ENCODE measurements at places on chromosomes 3 and 15. TPM values are rescaled to one million over a fixed set of nuclear protein-coding genes. Genes with fewer than 3 reads are reported as not detected.

DNA sequence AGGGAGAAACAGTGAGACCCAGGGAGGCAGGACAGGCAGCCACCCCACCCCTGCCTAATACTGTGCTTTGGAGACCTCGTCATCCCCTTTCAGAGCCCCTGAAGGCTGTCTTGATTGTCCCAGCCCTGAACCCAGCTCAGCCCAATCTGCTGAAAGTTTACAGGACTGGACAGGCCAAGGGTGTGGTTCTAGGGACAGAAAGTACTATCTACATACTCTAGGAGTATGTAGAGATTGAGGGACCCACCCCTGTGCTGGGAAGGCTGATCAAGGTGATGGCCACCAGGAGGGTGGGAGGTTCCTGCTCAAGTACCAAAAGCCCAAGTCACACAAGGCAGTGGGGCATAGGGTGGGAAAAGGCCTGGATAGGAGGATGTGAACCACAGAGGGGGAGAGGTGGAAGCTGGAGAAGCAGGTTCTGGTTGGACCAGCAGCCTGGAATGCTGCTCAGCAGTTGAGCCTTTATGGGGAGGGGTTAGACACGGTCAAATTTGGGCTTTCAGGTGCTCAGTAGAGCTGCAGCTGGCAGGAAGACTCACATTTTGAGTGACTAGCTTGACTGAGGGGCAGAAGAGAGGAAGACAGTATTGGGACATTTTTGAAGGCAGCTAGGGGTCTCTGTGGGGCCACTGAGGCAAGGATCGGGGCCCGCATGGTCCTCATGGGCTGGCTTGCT, 6.7 kb downstream of the NBEAL2 start:
- DNase-seq, result no peak

GRCh38 chr3:57652203-57652602, 40.7 kb downstream of the DENND6A start:
- DNase-seq, result no peak

- DNase-seq, result no peak
Measured at GRCh38 chr15:56931639-56932508, 13.4 kb downstream of the TCF12 start.

GRCh38 chr3:156606729-156607128, 51.8 kb upstream of the SSR3 start:
- no peak for DNase-seq

DNA sequence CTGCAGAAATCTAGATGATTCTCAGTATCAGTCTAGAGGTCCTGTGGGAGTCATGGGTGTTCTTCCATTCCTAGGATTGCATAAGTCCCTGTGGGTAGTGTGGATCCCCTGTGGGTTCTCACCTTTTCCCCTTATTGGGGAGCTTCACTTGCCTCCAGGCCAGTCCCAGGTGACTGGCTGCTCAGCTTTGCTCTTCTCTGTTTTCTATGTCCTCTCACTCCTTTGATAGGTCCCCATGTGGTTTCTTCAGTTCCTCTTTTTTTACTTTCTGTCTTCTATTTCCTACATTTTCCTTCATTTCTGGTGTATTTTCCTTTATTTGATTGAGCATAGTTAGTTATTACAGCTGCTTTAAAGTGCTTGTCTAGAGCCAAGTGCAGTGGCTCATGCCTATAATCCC, 10.9 kb downstream of the TEX55 start:
- no peak for DNase-seq

DNA sequence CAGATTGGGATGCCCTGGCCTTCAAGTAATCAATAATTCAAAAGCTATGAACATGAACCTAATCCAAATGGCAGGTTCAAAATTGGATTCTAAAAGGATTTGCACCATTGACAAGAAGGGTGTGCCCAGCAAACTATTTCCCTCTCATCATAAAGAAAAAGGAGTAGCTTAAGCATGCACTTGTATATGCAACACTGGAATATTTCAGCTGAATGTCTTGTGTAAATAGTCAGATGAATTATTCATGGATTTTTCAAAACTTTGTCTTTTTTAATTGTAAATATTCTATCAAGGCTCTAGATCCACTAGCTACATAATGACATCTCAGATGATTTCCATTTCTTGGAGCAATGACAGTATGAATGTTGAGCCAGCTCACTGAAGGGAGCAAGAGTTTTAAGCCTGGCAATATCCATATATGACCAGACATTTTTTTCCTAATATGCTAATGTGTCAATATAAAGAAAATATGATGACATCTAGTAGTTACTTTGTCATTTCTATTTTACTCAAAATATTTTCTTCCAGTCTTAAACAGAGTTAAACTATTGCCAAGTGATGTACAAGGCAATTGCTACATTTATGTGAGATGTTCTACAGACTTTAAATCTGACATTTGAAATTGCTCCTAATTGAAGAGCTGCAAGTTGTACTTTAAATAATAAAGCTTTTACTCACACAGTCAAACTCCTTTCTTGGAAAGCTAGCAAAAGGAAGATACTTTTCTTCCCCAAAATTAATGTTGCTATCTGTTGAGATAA, 230.5 kb upstream of the AGTR1 start:
- no peak for DNase-seq

- no peak for DNase-seq
Measured at GRCh38 chr15:74988007-74988800, 7.2 kb upstream of the SCAMP5 start.

DNA sequence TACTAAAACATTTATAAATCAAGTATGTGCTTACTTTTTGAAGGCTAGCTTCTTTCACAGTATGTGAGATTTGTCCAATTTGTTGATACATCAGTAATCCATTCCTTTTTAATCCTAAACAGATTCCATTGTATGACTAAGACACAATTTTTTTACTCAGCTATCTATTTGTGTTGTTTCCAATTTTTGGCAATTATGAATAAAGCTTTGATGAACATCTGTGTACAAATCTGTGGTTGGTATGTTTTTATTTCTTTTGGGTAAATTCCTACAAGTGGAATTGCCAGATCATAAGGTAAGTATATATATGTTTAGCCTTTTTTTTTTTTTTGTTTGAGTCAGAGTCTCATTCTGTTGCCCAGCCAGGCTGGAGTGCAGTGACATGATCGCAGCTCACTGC, 56.2 kb upstream of the VEPH1 start:
- DNase-seq, result no peak

DNA sequence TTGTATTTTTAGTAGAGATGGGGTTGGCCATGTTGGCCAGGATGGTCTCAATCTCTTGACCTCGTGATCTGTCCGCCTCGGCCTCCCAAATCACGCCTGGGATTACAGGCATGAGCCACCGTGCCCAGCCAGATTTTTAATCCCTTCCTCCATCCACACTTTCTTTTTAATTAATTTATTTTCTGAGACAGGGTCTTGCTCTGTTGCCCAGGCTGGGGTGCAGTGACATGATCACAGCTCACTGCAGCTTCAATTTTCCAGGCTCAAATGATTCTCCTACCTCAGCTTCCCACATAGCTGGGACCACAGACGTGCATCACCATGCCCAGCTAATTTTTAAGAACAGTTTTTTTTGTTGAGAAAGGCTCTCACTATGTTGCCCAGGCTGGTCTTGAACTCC, 43.6 kb downstream of the RAF1 start:
- no peak for DNase-seq

DNA sequence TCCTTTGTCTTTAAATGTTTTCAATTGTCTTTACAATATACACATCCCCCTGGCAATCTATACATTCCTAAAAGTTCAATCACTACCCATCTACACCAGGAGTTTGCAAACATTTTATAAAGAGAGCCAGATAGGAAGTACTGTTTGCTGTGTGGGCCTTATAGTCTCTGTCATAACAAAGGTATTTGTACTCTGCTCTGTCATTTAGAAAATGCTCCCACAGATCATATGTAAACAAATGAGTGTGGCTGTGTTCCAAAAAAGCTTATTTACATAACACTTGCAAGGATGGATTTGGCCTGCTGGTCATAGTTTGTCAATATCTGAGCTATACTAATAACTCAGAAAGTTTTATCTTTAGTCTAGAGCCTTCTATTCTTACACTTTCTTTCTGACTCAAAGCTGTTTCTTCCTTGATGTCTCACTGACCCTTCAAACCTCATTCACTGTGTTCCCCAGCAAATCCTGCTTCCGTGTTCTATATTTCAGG, 511.9 kb downstream of the GBE1 start:
- DNase-seq, result no peak

- no peak for DNase-seq
Measured at GRCh38 chr3:163919154-163919553, 1159.1 kb downstream of the SI start.

DNA sequence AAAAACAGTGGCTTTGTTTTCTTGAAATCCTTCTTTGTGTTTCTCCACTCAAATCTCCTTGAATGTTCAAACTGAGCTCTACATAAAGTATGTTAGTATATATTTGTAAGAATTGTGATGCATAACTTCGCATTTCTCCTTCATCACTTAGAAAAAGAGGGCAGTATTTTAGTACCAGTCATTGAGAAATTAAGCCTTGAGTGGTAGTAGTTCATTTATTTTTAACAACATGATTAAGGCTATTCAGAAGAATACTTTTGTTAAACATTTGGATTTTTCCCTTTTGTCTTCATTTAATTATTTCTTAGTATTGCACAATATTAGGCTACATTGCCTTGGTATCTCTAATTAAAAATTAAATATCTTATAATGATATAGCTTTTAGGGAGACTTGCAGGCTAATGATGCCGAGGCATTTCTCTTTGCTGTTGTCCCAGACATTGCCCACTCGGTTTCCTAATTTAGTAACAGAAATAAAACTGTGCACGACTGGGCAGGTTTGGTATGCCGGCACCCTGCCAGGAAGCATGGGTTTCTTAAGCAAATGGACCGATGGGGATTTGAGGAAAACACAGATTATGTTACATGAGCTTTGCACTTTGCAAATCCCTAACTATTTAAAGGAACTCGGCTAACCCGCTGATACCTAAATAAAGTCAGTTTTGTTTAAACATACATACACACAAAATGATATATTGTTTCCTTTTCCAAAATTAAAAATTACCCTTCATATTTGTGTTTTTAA, 54.7 kb downstream of the LRRC28 start:
- DNase-seq, result no peak

DNA sequence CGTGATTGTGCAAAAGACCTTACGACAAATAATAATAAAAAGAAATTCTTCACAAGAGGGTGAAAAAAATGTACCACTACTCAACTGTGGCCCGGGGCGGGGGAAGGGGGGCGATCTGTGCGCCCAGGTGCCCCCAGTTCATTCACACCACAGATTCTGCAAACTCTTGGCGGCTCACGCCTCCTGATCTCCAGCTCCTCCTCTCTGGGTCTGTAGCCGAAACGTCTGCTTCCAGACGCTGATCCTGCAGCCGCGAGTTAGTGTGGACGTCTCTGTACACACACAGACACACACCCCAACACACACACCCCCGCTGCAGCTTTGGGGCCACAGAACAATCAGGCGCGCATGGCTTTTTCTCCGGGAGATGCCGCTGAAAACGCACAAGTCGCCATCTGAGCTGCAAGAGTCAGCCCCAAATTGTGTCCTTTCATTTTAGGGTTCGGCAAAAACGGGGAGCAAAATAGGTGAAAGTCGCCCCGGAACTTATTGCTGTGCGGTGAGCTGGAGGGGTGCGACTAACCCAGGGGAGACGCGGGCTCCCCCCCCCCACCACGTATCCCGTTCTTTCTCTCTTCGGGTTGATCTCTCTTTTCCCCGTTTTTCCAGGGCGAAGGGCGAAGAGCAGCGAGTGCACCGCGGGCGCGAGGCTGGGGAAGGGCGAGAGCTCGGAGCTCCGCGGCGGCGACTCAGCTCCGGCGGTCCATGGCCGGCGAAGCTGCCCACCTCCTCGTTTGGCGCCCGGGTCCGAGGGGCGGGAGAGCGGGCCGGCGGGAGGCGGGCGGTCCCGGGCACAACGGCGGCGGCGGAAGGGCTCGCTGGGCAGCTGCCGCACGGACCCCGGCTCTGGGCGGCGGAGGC, 505 bp upstream of the WNT5A start:
- DNase-seq, result no peak

DNA sequence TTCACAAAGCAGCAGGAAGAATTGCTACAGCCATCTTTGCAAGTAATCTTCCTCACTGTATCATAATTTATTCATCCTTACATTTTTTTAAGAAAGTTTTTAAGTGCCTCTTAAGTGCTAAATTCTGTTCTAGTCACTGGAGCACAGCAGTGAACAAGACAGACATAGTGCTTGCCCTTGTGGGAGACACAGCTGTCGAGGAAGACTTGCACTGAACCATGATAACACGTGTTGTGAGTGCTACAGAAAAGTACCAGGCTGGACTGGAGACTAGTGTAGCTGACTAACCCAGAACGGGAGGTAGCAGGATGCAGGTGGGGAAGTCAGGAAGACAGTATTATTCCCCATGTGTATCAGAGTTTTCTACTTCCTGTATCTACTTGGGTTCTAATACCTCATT, 300.6 kb downstream of the TBL1XR1 start:
- no peak for DNase-seq

GRCh38 chr3:46406443-46406787, 451 bp downstream of the CCR5AS start:
- no peak for DNase-seq

DNA sequence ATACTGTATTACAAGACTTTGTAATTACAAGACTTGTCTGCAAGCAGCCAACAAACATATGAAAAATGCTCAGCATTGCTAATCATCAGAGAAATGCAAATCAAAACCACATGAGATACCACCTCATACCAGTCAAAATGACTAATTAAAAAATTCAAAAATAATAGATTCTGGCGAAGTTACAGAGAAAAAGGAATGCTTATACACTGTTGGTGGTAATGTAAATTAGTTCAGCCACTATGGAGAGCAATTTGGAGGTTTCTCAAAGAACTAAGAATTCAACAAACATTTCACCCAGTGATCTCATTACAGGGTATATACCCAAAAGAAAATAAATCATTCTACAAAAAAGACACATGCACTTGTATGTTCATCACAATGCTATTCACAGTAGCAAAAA, 617.5 kb upstream of the CCDC54 start:
- DNase-seq, result no peak

ITIH3 gene
- 0.24 TPM for total RNA-seq

UACA gene
- total RNA-seq, result 1.1 TPM

SLC12A1 gene
- not detected for total RNA-seq

CISH gene
- 223 TPM for total RNA-seq

GOLGA8R gene
- total RNA-seq, result 0.28 TPM

MRPL3 gene
- total RNA-seq, result 251 TPM

SLC28A2 gene
- total RNA-seq, result not detected

COLQ gene
- total RNA-seq, result 0.71 TPM

GOLGA6B gene
- not detected for total RNA-seq

All from activated T-cell treated with anti-CD3 and anti-CD28 coated beads, Interleukin-2, amount 50 U/mL, for 4 hours (primary cell).